Right ventricle myocardium inferior (tissue), 1 donor: ENCODE measurements at places on chromosomes 2 and 18. TPM values are rescaled to one million over a fixed set of nuclear protein-coding genes. Genes with fewer than 3 reads are reported as not detected.

UGT1A9 gene
- total RNA-seq, result not detected

DRC1 gene
- total RNA-seq, result 0.30 TPM

PECR gene
- 7.4 TPM for total RNA-seq

CDH20 gene
- total RNA-seq, result not detected

SNED1 gene
- 6.7 TPM for total RNA-seq

CHRND gene
- not detected for total RNA-seq

FHOD3 gene
- total RNA-seq, result 350 TPM

GRCh38 chr2:229713371-229714079 is 830 bp downstream of the DNER start:
- DNase-seq, result no peak

DNA sequence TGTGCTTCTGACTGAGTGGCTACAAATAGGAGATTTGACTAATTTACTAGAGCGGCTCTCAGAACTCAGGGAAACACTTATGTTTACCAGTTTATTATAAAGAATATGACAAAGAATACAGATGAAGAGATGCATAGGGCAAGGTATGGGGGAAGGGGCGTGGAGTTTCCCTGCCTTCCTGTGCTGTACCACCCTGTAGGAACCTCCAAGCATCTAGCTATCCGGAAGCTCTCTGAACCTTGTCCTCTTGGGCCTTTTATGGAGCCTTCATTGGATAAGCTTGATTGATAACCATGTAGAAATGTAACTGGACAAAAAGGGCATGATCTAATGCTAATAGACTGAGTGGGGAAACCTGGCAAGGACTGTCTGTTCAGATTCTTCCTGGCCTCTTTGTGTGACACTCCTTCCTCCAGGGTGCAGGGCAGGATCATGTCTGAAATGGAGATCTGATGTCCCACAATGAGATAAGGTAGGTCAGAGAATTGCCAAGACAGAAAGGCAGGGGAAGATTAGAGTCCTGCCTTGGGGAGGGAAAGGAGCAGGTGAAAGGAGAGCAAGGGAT is 101.8 kb upstream of the NPAS2 start:
- no peak for DNase-seq

DNA sequence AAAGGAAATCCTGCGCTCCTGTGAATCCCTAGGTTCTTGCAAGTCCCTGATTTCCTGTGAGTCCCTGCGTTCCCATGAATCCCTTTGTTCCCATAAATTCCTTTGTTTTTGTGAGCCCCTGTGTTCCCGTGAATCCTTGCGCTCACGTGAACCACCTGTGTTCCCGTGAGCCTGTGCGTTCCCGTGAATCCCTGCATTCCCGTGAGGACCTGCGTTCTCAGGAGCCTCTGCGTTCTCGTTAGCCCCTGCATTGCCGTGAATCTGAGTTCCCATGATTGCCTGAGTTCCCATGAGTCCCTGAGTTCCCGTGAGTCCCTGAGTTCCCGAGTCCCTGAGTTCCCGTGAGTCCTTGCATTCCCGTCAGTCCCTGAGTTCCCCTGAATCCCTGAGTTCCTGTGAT is 71.5 kb downstream of the SNTG2 start:
- no peak for DNase-seq

DNA sequence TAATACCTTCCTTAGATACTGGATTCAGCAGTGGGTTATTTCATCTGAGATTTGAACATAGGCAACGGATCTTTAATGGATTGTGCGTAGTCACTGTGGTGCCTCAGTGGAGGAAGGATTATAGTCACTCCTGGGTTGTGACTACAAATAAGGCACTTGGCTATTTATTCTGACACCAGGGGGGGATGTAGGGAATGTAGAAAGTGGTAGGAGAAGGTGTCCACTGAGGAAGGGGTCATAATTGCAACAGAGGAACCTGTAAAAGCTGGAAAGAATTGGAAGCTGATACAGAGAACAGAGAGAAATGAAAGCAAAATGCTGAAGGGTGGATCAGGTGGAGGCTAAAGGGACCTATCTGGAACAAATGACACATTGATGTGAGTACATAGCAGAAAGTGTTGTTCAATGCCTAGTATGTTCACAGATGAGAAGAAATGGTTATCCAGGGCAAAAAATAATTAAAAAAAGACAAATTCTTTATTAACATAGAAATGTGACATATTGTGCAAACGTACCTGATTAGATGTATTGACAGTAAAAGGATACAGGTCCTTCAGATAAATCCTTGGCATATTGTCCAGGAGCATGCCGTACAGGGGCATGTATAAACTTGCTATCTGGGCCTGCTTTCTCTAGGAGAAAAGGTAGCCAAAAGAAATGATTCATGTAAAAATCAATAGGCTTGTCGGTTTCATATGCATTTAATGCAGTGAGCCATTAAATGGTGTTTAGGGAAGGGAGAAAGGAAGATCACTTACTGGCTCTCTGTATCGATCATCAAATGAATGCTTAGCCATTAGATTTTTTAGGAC is 91.2 kb upstream of the CCDC195 start:
- no peak for DNase-seq

DNA sequence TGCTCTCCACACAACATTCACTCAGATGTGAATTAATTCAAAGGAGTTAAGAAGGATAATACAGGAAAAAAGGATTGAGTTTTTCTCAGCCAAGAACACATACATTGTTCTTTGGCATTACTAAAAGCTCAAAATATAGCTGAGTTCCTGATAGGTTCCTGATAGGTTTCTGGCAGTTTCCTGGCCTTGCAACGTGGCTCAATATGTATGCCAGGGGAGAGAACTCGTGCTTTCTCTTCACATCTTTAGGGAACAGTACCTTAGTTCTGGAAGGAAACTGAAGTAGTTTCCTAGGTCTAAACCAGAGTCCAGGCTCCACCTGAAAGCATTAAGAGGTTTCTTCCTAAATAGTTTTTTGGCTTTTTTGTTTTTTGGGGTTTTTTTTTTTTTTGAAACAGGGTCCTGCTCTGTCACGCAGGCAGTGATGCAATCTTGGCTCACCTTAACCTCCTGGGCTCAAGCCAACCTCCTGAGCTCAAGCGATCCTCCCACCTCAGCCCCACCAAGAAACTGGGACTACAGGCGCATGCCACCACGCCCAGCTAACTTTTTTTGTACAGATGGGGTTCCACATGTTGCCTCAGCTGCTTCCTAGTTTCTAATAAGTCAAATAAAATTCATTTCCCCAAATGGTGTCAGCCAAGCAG is 42.8 kb downstream of the ESCO1 start:
- DNase-seq, result no peak

DNA sequence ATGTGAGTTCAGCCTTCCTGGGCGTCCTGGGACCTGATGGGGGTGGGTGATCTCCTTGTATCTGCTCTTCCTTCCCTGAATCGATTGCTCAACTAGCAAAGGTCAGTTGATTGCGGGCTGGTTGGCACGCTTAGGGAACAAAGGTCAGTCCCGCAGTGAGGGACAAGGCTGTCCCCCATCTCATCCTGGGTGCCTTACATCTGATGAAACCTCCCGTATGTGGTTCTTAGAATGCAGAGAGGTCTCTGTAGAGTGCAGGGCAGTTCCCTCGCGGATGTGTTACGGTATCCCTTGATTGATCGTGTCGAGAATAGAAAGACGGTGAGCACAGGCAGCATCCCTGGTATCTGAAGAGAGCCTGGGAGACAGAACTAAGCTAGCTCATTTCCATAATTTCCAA is 56.4 kb upstream of the RBM44 start:
- DNase-seq, result peak; percentile 43

DNA sequence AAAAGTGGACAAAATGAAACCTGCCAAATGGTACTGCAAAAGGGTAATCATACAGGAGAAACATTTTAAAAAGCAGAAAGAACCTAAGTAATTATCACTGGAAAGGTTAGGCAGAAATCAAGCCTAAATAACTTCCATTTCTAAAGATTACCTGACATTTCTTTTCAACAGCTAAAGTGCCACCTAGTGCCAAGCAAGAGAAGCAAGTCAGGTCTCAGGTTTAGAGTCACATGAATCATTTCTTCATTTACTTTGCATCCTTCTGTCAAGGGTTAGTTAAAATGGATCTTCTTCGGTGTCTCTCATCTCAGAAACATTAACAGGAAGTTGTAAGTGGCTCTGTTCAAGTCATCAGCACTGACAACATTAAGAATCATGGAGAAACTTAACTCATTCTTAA is 90.3 kb downstream of the AKAIN1 start:
- DNase-seq, result no peak

DNA sequence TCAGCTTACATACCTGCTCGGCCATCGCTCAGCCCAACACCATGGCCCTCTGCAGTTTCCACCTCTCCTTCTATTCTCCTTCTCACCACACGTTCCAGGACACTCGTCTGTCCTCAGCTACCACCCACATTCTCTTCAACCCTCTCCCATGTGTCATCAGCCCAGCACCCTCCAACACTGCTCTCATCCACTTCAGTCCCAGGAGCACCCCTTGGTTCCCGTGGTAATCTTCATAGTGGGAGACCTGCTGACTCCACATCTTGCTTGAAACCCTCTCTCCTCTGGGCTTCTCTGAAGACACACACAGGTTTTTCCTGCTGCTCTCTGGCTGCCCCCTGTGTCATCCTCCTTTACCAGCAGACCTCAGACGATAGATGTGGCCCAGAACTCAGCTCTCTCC is 228.7 kb downstream of the GBX2 start:
- DNase-seq, result no peak

DNA sequence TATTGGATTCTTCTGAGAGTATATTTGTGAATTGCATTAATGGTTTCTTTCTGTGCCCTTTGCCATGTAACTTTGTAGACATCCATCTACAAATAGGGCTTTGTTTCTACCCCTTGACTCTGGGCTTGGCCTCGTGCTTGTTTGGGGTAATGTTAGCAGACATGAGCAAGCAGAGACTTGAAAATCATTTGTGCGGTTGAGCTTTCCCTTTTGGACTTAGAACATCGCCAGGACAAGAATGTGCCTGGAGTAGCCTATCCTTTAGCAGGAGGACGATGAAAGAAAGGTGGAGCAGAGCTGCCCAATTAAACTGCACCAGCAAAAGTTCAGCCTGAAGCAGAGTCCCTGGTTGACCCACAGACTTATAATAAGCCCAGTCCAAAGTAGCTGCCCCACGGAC is 785.9 kb downstream of the EPHA4 start:
- no peak for DNase-seq

GRCh38 chr18:74380916-74381315 is 65.3 kb downstream of the C18orf63 start:
- DNase-seq, result no peak

GRCh38 chr2:229591611-229592010 is 122.7 kb downstream of the DNER start:
- DNase-seq, result no peak

- DNase-seq, result peak; percentile 42
Observed at GRCh38 chr2:240791221-240791800, 28.7 kb downstream of the KIF1A start.

DNA sequence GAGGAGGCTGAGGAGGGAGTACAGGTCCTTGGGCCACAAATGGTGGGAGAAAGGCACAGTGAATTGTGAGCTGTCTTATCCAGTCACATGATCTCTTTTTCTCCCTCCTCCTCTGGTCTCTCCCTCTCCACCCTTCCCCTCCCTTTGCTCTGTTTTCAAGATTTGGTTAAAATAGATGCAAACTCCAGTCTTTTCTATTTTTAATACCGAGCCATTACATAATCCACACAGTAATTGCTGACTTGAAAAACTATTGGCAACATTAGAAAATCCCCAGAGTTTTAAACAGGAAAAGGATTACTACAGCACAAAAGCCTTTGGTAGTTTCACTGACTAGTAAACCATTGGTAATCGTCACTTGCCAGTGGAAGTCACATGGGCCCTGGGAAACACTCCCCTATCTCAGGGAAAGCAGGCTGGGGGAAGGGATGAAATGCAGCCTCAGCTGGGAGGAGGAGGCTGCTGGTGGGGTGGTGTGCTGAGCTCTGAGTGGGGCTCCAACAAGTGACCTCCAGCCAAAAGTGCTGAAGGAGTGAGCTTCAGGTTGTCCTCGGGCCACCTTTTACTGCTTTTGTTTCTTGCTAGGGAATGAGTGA is 57.4 kb upstream of the PCBP1 start:
- peak; percentile 84 for DNase-seq

GRCh38 chr2:28422908-28423741 is 30.5 kb downstream of the FOSL2 start:
- DNase-seq, result no peak

GRCh38 chr2:128986867-128987268 is 668.2 kb upstream of the HS6ST1 start:
- no peak for DNase-seq

GRCh38 chr2:127599211-127599610 is 46.7 kb upstream of the GPR17 start:
- no peak for DNase-seq

- no peak for DNase-seq
Observed at GRCh38 chr2:117058366-117058765, 756.1 kb upstream of the DDX18 start.

DNA sequence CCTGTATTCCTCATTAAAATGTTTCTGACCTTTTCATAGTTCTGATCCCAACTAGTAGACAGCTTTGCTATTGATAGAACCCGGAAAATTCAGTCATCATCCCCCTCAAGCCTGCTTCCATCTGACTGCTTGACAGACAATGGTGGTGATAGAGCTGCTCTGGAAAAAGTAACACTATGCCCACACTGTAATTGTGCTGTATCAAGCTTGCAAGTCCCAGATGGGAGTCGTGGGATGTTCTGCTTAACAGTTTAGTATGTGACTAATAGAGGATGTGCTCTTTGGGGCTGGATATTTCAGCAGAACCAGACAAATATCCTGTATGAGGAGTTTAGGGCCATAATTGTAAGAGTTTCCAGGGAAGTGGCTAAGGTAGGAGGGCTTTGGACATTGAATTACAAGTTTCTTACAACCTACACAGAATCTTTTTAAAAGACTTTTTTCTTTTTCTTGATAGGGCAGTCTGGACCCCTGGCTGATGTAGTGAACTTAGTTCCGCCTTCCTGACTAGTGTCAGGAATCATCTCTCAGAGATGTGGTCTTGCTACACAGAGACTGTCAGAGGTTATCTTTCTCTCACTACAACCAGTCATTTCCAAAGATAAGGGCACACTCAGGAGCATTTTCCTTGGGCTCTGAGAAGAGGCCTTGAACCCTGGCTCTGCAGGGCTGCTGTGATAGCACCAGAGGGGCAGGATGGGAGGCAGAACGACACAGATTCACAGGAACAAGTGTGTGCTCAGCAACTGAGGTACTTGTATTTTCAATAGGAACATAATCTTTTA is 158.0 kb upstream of the RBMS1 start:
- no peak for DNase-seq

- DNase-seq, result no peak
Observed at GRCh38 chr2:197879812-197880408, 75.5 kb downstream of the PLCL1 start.

DNA sequence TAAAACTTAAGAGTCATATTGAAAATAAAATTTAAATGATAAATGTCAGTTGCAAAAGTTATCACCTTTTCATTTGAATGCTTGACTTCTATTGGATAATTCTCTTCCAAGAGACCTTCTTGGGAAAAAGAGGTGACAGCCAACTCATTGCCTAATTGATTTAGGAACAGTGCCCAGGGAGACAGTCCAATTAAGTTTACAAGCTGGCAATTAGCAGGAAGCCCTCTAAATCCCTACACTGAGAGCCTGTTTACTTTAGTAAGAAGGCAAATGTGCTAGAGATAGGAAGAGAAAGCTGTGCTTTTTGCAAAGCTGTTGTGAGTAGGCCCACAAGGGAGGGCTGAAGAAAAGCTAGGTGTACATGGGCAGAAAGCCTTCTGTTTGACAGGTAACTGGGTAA is 189.1 kb downstream of the WDPCP start:
- no peak for DNase-seq
